ENCODE measurements at places on chromosomes 12 and 14.
A peak's percentile ranks its signal among the peaks of the same experiment; 100 is the strongest.

DNA sequence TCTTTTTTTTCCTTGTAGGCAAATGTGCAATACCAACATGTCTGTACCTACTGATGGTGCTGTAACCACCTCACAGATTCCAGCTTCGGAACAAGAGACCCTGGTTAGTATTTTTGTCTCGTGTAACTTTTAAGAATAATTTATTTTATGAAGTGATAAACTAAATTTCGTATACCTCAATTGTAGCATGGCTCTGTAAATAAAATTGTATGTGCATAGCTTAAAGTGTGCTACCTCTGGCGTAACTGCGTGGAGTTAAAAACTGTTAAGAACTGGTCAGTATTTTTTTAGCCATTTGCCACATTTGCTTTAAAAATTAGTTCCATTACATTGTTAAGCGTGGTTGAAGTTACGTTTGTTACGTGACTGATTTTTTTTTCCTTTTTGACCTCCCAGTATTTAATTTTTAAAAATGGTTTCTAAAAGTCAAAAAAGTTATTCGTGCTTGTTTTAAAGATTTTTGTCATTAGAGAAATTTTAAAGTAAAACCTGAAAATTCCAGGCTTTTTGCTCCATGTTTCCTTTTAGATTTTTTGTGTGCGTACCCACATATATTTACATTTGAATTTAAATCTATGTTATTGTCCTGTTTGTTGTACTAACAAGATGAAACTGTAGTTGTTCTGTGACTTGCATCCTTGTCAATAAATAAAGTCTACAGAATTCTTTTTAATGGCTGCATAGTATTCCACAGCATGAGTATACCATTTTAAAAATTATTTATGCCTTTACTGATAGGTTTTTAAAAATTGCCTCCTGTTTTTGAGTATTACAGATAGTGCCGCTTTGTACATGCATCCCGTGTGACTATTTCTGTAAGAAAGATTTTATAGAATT is 1.4 kb downstream of the MDM2 start:
- no peak for DNase-seq

DNA sequence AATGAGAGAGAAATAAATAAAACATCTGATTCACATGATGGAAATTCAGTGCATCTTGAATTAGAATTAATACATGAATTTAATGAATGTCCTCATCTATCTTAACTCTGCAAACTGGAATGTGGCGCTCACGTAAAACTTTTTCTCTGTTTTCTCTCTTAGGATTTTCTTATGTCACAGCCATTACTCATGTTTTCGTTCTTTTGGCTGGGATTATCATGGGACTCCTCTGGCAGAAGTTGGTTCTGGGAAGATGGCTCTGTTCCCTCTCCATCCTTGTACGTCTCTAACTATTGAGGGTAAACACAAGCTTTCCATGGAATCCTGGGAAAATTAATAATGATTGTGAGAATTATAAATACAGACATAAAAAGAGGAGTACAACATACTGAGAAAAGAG is 5.0 kb downstream of the CLEC12B start:
- DNase-seq = no peak

- DNase-seq = no peak
Observed at GRCh38 chr12:131637986-131638385, 72.9 kb upstream of the SFSWAP start.

DNA sequence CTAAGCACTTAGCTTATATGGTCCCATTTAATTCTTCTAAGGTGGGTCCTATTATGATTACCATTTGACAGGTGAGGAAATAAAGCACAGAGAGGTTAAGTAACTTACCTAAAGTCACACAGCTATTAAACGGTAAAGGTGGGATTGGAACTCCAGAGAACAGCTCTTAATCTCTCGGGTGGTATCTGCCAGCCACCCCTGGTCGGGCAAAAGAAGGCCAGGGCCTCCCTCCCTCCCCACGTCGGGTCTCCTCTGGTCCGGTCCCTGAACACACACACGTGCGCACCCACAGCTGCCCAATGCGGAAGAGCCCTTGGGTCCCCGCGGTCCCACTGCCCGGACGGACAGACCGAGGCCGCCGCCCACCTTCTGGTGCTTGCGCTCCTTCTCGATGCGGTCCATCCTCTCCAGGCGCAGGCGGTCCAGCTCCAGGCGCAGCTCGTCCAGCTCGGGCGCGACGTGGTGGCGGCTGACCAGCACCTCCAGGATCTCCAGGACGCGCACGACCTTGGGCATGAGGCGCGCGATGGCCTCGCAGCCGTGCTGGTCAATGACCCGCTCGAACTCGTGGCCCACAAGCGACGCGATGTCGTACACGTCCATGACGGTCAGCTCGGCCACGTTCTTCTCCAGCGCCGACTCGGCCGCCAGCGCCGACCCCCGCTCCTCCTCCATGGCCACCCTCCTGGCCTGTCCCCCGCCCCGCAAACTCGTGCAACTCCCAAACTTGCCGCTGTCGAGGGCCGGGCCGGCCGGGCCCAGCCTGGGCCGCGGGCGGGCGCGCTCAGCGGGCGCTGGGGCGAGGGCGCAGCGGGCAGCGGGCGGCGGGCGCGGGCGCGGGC is 490 bp downstream of the RILPL1 start:
- peak; percentile 55 for DNase-seq

- DNase-seq = peak; percentile 28
Observed at GRCh38 chr12:27966870-27967269, 5.7 kb downstream of the PTHLH start.

- DNase-seq = no peak
Observed at GRCh38 chr12:70426620-70427019, 60.5 kb downstream of the KCNMB4 start.

DNA sequence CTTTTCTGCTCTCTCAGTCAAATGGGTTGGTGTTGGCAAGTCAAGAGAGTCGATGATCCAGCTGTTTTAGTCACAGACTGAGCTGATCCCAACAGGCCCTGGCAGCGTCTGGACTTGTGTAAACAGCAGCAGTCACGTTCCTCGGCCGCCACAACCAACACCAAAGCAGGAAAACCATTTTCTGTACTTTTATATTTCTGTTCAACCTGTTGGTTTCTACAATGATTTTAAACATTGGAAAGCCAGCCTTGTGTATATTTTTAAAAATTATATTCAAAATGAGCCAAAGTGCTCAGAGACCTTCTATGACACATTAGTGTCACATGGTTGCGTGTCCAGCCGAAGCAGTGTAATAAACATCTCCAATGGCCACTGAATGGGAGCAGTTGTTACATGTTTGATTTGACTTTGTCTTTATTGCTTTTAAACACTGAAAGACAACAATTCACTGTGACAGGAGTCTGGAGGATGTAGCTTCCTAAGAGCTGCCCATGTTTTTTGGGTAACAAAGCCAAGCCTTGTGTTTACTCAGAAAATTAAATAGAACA is 5.9 kb upstream of the SIVA1 start:
- no peak for DNase-seq

DNA sequence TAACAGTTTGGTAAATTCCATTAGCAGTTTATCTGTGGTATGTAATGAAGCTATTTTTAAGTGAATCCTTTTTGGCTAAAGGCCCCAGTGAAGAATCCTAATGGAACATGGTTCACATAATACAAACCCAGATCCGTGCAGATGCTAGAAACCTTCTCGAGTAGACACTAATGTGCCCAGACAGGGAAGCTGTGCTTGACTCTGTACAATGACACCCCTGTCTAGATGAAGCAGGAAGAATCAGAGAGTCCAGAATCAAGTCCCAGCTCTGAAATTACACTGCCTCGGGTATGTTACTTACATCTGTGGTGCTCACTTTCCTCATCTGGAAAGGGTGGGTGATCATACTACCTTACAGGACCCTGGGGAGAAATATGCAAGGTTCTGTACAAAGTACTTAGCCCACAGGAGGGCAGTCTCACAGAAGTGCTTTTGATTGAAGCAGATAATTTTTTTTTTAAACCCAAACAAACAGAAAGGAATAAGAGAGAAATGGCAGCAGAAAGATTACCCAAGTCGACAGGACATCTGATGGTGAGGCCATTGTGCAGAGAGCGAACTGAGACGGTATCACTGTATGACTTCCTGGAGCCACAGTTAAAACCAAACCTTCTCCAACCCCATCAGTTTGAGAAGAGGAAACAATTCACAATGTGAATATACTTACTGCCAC is 8.5 kb downstream of the CRACR2A start:
- no peak for DNase-seq

DNA sequence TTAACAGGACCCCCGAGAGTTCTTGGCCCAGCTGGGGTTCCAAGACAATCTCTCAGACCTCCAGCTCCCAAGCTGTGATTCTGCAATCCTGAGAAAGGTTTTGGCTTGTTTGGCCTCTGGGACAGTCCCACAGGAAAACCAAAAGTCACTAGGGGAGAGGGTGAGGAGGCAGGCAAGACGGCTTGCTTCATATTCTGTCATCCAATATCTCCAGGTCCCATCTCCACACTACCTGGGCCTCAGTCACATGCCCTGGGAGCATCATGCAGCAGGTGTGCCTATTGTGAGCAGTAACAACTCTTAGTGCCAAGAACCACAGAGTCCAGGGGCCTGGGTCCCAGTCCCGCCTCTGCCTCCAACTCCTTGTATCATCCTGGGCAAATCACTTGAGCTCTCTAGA is 1.7 kb downstream of the KRT79 start:
- DNase-seq = no peak

DNA sequence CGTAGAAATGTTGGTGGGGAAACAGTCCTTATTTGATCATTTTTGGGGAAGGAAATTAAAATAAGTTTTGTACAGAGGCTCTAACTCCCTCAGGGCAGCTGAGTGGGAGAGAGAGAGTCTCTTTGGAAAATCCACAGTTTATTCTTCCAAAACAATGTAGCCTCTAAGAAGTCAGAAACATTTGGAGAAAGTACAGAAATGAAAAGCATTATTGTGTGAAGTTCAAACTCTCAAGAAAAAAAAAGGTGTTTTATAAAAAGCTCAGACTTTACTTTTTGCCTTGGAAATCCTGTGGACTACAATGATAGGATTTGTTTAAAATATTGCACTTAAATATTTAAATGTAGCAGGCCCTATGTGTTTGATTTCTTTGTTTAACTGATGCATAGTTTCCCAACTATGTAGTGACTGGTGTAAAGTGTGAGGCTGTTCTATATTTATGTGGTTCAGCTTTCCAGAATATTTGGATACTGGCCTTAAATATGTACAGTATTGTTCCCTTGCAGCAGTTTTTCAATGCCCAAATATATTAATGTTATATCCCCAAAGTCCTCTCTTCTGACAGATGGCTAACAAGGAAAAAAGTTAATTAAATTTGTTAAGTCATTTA is 82.0 kb upstream of the OTOGL start:
- DNase-seq = no peak
